Activated T-helper 2 cell treated with anti-CD3 and anti-CD28 coated beads, Interferon-gamma antibody, Interleukin-2, Interleukin-4, amounts not matched to agents 10 μg/mL and 5 μg/mL and 100 μg/mL, durations not matched to agents 14 hours and 24 hours and 36 hours (primary cell): ENCODE measurements at places on chromosomes 2 and 18. TPM values are rescaled to one million over a fixed set of nuclear protein-coding genes. Genes with fewer than 3 reads are reported as not detected.

GRCh38 chr18:30828700-30829099 is 213.8 kb downstream of the DSC3 start:
- DNase-seq = no peak

The GKN1 gene
- total RNA-seq = not detected in 2 replicates

- no peak for DNase-seq
Measured at GRCh38 chr2:203501873-203502272, 33.2 kb downstream of the RAPH1 start.

- no peak for DNase-seq
Measured at GRCh38 chr2:47177043-47177565, 22.0 kb upstream of the STPG4 start.

The MSH6 gene
- 119 and 132 TPM in 2 replicates for total RNA-seq

DNA sequence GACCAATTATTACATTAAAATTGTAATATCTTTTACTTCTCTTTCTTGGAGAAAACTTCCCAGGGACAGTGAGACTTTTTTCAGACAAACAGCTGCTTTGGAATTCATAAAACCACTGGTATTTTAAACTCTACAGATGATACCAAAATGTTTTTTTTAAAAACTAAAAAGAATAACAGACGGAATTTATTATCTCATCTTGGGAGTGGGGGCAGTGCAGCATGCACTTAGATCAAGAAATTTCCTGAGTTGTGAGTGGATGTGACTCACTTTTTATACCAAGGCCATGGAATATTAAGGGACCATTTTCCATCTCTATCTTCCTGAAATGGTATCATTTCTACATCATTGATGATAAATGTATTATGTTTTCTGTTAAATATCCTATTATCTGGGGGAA is 422.8 kb upstream of the HNRNPA3 start:
- DNase-seq = no peak

The TET3 gene
- 23.5 and 23.6 TPM in 2 replicates for total RNA-seq

DNA sequence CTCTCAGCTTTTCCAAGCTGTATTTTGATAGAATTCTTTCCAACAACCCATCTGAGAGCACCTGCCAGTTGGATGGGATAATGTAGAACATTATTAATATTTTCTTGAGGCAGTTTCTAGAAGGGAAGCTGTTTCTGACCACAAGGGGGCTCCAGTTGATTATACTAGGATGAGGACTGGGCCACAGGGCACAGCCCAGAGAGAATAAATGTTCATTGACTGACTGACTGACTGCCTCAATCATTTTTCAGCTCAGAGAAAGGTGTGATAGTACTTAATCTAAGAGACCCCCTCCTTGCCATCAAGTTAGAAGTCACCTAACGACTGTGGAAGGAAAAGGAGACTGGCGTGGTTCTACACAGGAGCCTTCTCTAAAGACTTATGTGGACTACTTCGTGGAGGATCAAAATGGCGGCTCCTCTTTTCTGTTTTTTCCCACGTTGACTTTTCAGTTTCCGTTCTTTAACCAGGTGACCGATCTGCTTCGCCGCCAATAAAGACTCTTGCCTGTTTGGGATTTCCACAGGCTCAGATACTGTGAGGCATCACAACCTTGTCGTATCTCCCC is 31.9 kb upstream of the CREG2 start:
- DNase-seq = peak; percentile 33

The CRYGD gene
- not detected in 2 replicates for total RNA-seq
